ENCODE measurements at places on chromosomes 6 and 20.

DNA sequence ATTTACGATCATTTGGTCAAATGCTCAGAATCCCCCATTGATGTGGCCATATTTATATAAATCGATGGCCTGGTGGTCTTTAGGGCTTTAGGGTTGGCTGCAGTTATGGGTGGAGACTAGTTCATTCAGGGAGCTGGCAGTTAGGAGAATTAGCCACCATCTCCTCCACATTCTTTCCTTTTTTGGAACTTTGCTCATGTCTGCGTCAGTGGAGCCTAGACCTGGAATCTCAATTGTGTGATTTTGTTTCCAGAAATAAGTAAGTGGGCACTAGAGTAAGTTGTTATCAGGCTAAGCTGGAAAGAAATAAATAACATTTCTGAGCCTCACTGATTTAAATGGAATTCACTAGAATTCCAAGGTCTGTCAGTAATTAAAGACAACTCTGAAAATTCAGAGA lies 29.0 kb upstream of the ELOVL5 start:
- no peak for DNase-seq

GRCh38 chr20:37296371-37296770 lies 6.9 kb downstream of the MANBAL start:
- DNase-seq, result no peak

DNA sequence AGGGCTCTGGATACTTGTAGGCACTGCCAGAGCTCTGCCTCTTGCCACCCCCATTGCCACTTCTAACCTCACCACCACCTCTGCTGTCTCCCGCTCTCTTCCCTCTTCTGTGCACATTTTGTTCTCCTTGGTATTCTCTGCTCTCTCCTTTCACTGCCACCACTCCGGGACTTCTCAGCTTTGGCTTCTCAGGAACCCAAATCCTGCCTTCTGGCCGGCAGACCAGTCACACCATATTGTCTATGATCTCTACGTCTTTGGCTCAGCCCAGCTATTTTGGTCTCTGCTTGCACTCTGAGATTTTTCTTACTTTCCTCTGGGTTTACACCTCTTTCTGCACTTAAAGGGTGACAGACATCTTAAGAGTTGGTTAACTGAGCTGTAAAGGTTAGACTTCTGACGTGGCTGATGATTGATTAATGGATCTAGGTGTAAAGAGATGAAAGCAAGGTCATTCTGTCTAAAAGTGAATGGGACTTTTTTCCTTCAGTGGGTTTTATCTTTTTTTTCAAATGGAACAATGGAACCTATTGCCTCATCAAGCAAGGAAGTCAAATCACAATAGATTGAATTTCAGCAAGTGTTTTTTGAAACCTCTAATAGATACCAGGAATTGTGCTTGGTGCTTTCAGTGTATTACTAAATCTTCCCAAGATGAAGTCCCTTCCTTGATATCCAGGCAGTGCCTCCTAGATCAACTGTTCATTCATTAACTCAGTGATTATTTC lies 13.8 kb downstream of the MMP24 start:
- DNase-seq, result no peak

DNA sequence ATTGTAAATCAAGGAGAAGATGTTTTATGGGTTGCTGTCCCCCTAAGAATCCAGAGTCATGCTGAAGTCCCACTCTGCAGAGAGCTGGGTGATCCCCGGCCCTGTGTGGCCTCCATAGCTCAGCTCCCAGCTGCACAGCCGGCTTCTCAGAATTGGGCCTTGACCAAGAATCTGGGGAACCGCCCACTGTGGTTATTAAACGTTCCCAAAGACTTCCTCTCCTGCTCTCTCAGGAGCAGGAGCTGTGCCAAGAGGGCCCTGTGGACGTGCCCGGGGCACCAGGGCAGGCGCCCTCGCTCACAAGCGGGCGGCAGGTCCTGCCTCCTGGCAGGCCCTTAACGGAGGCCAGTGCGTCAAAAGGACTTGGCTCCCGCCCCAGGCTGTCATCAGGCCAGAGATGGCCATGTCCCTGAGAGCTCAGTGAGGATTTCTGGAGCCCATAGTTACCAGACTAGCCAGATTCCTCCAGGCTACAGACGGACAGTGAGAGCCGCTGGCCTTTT lies 30.4 kb downstream of the ZC3H12D start:
- DNase-seq, result no peak

DNA sequence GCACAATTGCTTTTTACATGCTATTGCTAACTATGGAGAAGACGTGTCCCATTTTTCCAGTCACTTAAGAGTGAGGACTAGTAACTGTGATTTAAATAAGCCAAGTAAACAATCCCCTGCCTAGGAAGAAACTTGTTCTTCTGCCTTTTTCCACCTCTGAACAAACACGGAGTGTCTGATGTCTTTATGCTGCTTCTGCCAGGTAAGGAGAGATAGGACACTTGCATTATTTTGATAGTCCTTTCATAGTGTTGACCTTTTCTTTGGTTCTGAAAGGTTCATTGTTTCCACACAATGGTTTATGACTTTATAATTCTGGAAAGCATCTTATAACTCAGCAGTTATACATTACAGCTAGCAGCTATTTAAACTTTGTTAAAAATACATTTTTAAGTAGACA lies 8.4 kb downstream of the LRP11 start:
- no peak for DNase-seq

- DNase-seq, result no peak
Measured at GRCh38 chr6:119653329-119653728, 303.8 kb upstream of the MAN1A1 start.

DNA sequence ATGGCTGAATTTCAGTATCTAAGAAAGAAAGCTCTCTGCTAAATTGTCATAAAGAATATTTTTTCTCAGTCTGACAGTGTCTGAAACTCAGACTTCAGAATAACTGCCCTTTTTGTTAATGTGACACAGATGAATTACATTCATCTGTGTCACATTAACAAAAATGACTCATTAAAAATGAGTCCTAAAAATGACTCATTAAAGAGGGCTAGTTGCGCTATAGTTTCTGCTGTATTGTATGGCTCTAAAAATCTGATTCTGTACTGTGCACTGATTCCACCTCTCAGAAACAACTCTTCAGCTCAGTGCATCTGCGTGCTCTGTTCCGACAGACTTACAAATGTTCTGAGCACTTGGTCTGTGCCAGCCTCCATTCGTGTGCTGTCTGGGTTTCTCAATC lies 15.0 kb downstream of the RNF114 start:
- DNase-seq, result no peak

- DNase-seq, result no peak
Measured at GRCh38 chr20:32488066-32488838, 96.9 kb downstream of the NOL4L start.

- DNase-seq, result no peak
Measured at GRCh38 chr6:161265554-161265953, 8.3 kb downstream of the AGPAT4 start.

DNA sequence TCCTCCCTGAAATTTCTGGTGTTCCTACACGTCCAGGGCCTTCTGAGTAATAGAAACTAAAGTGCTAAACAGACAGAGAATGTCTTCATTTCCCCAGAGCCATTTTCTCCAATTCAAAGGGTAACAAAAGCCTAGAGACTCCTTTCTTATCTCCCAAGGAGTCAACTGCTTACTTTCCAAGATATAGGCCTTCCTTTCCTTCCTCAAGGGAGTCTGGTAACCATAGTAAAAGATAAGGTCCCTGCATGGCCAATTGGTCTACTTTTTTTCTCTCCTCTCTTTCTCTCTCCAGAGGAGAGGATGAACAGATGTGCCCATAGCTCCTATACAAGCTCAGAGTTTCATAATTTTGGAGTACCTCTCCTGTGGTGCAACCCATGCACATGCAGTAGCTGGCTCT lies 185.7 kb downstream of the ASCC3 start:
- DNase-seq, result no peak

- DNase-seq, result no peak
Measured at GRCh38 chr6:164855281-164855680, 454.1 kb downstream of the C6orf118 start.

DNA sequence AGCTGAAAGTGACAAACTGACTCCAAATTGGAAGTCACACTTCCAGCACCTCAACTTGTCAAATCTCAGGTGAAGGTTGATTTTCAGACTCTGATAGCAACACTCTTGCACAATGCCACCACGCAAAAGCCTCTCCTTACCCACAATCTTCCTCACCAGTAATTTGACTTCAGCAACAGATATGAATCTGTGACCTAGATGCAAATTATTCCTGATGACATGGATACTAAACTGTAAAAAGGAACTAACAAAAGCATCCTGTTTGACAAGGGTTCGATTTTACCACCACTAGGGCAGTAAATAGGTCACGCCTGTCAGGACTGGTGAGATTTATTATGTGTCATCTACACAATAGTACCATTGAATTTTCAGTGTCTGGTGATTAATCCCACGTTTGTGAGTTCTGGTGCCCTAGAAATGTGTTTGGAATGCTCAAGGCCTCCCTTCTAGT lies 134.4 kb upstream of the COL21A1 start:
- DNase-seq, result no peak

DNA sequence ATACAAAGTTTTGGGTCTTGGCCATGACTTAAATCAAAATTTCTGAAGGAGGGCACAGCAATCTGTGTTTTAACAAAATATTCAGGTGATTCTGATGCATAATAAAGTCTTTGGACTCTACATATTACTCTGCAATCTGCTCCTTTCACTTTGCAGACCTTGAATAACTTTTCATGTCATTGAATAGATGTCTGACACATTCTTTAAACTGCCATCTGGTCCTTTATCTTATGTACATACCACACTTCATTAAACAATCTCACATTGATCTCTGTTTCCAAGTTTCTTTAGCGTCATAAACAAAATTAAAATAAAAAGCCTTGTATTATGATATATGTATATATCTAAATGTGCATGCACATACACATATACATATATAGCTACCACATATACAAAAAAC lies 831.2 kb downstream of the MAFB start:
- no peak for DNase-seq

GRCh38 chr20:20895537-20895936 lies 183.1 kb upstream of the RALGAPA2 start:
- no peak for DNase-seq

DNA sequence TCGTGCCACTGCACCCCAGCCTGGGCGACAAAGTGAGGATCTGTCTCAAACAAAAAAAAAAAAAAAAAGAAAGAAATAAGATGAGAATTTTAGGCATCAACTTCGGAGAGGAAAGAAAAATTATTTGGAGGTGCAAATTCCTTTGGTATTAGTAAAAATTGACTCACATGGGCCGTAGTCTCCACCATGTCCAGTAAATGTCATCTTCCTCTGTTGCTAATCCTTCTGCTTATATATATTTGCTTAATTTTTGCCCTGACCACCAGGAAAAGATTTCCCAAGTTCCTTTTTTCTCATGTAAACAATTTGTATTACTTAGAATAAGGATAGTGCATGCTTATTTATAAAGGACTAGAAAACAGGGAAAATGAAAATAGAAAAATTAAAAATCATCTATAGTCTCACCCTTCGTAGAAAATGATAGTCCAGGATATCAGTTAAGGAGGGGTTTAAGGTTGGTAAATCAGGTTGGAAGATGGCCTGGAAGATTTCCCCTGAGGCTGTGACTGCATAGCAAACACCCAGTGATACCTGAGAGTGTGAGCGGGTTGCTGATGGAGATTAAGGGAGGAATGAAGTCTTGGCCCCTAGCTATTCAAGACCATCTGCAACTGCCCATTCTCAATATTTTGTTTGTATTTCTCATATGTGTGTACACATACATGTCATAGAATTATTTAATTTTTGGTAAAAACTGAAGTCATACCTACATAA lies 240.8 kb downstream of the ZNF217 start:
- no peak for DNase-seq

DNA sequence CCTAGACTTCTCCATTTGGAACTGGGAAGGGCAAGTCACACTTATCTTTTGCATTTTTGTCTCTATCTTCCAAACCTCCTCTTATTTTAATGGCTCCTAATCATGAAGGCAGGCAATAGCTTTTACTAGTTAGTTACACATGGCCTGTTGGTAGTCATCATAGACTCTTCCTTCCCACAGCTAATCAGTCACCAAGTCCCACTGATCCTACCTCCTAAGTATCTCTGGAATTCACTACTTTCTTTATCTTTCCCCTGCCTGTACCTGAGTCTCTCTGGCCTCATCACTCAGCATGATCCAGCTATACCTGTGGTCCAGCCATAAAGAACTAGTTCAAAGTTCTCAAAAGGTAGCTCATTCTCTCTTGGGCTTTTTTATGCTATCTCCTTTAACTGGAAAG lies 18.8 kb downstream of the TMX4 start:
- DNase-seq, result no peak

DNA sequence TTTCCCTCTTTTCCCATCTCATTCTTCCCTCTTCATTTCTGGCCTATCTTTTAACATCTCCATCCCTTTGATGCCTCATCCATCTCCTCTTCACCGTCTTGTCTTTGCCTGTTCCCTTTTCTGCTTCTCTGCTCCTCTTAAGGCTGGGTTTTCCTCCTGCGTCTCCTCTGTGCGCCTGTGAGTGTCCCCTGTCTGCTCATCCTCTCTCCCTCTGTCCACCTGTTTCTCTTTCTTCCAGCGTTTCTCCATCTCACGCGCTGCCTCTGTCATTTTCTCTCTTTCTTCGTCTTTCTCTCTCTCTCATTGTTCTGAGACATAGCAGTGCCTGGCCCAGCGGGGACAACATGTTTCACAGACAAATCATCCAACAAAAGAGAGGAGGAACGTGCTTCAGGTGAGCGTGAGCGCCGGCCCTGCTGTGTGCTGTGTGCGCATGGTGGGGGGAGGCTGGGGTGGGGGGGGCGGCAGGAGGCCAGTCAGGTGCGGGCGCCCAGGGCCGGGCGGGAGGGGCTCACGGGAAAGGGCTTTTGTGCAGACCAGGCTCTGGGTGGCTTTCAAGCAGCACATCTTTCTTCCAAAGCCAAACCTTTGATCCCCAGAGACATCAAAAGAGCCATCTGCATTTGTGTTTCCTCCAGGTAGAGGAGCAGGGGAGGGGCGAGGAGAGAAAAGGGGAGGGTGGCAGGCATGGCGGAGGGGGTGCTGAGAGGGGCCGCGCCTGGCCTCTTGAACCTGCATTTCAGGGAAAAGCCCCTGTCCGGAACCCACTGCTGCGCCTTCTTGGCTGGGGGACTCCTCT lies 121.3 kb downstream of the VEGFA start:
- DNase-seq, result no peak

GRCh38 chr20:25278636-25279361 lies 30.9 kb downstream of the PYGB start:
- DNase-seq, result no peak

DNA sequence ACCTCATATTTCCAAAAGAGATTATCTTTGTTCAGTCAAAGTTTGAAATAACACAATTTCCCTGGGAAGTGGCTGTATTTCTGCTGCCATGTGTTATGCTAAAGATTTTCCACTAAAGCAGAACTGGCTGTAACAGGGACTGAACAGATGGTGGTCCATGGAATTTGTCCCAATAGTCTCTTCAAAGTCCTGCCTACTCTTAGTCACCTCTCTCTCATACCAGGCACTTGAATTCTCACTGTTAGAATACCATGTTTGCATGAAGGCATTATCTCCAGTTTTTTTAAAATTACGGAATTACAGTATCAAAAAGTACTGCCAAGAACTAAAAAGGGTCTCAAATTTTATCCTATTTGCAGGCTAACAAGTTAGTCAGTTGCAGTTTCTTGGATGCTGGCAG lies 105.0 kb upstream of the HDDC2 start:
- DNase-seq, result no peak

DNA sequence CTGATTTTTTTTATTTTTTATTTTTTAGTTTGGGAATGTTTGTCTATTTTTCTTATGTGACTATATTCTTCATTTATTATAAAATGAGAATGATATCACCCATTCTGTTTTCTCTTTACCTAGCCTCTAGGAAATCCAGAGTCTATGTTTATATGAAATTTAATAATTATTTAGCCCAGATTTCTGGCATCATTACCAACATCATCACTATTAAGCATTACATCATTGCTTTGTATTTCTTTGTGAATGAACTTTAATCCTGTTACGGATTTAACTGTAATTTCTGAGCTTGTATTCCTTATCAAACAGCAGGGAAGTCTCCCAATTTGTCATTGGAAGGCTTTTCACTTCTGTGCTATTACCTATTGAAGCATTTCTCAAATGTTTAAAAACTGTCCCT lies 72.7 kb upstream of the NOX3 start:
- no peak for DNase-seq

All from stimulated activated CD4-positive, alpha-beta T cell treated with anti-CD3 and anti-CD28 coated beads, Interleukin-2, amount 100 ng/mL, for 24 hours (primary cell).